ENCODE measurements at places on chromosomes 7 and 10. TPM values are rescaled to one million over a fixed set of nuclear protein-coding genes. Genes with fewer than 3 reads are reported as not detected.
A peak's percentile ranks its signal among the peaks of the same experiment; 100 is the strongest.

The AS3MT gene
- total RNA-seq = 6.2 TPM

The MMP21 gene
- total RNA-seq = not detected

DNA sequence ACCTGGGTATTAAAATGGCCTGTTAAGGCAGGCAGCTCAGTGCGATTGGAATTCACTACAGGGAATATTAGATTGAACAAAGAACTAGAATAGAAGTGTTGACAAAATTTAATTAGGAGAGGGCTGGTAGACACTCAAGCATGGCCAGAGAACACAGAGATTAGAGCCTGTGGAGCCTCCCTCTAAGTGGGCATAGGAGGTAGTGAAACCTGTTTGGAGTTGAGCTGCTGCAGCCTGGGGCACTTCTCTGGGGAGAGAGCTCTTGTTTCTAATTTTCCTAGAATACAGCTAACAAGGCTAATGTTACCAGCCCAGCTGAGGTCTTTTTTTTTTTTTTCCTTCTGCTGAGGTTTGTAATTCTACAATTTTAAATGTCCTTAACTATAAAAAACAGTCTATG lies 46.4 kb downstream of the TMEM168 start:
- H3K36me3 ChIP-seq = no peaks in the 10 kb centered on the region
- no peak overlapping the region for H3K4me3 ChIP-seq
- peaks cover 3% of the 10 kb centered on the region for H3K4me1 ChIP-seq
- DNase-seq = no peak

DNA sequence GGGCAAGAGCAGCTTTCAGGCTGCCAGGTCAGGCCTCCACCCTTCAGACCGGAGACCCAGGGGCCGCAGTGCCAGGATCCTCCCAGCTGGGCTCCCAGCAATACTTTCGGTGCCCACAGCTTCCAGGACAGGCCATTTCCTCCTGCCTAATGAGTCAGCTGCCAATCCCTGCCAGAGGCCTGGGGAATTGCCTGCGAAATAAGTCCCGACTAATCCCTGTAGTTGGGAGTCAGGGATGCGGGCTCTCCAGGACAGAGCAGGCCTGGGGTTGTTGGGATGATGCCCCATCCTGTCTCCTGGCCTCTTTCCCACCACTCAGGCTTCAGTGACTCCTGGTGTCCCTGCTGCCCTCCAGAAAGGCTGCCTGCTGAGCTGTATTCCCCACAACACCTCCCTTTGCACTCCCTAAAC lies 143.5 kb upstream of the UNC5B start:
- H3K27ac ChIP-seq = no peak overlapping the region
- no peaks in the 10 kb centered on the region for H3K4me1 ChIP-seq
- DNase-seq = peak; percentile 95
- no peaks in the 10 kb centered on the region for H3K36me3 ChIP-seq

DNA sequence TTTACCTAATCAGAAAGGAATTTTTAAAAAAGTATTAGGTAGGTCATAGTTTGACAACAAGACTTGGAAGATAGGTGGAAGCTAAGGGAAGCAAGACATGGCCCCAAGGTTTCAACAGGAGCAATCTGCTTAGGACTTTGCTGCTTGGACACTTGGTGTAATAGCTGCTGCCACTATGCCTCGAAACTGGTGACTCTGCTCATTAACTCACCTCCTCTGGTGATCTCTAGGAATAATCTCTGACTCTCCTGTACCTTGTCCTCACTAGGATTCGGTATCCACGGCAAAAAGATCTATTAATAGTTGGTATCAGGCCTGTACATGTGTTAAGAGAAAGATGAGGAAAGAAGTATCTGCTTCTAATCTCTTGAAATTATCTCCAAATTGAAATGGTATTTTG lies 53.1 kb downstream of the PTEN start:
- no peak overlapping the region for H3K4me3 ChIP-seq
- peaks cover 10% of the 10 kb centered on the region for H3K4me1 ChIP-seq
- no peak overlapping the region for H3K27ac ChIP-seq

DNA sequence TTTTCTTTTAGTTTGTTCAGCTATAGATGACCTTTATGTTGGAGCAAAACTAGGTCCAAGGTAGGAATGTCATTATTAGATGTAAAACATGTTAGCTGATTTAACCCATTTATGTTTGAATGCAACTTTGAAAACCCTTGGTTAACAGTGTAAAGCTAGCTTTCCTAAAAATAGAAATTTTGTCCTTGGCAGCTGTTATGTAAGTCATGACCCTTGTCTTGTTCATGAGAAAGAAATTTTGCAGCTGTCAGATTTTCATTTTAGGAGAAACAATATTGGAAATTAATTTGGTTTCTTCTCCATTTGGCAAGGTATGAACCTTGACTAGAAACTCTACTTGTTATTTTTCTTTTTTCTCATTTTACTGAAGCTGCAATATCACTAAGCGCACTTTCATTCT lies 23.9 kb upstream of the CCAR1 start:
- DNase-seq = no peak
- H3K27me3 ChIP-seq = no peaks in the 10 kb centered on the region
- no peak overlapping the region for H3K4me3 ChIP-seq
- no peaks in the 10 kb centered on the region for H3K36me3 ChIP-seq

DNA sequence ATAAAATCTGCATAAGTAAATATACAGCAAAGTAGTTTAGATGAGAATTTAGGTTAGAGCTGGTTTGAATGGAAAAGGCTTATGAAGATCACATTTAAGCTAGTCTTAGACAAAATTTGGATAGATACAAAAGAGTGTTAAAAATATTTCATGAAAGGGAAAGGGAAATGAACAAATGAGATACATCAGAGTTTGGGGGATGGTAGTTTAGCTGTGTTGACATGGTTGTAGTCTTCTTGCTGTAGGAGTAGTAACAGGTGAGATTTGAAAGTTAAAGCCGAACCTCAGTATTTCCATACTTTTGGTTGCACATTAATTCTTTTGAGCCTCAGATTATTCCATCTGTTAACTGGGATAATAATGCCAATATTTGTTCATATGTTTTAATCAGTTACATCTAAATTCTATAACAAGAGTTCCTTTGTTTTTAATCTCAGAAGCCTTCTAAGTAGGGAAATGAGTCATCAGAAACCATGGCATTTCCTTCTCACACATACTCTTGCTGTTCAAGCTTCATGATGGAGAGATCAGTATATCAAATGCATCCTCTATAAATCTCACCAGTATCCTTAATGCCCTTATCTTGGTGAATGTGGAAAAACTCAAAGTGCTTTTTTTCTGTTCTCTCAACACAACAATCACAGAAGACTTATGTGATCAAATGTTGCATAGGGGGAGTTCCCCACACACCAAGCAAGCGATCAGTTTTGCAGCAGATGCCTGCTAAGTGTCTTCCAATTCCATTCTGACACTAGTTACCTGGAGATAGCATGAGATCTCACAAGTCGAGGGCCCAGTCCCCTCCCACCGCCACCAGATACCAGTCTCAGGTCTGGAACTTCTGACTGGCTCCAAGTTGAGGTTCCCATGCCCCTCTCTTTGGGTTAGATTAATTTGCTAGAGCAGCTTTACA lies 84.7 kb downstream of the MAPK8 start:
- H3K36me3 ChIP-seq = no peaks in the 10 kb centered on the region
- no peak overlapping the region for H3K27ac ChIP-seq
- peaks cover 10% of the 10 kb centered on the region for H3K4me1 ChIP-seq
- no peak overlapping the region for H3K4me3 ChIP-seq
- no peaks in the 10 kb centered on the region for H3K27me3 ChIP-seq

DNA sequence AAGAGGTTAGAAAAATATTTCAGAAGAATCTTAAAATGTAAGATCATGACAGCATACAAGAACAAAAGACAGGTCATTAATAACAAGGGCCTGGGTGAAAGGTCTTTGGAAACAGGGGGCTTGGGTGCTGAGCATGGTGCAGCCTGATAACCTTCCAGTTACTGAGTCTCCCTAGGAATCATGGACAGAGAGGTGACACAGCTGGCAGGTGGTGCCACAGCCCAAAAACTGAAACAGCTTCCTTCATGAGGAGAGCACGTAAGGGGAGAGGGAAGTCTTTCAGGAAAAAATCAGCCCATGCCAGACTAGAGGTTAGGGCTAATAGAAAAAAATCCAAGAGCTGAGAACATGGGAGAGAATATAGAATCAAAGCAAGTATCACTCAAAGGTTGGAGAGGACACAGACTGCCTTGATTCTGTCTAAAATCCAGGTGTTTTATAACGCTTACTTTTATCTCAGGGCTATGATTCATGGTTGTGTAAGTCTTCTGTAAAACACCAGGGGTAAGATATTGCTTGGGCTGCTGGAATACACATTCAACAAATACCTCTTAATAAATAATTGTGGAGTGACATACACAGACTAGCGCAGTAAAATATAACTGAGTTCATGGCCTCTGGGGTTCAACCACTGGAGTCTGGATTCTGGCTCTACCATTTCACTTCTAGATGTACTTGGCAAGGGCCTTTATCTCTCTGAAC lies 88.1 kb downstream of the SEMA3C start:
- H3K4me3 ChIP-seq = no peak overlapping the region
- H3K4me1 ChIP-seq = peaks cover 50% of the 10 kb centered on the region
- no peak overlapping the region for H3K27ac ChIP-seq
- H3K27me3 ChIP-seq = no peaks in the 10 kb centered on the region

DNA sequence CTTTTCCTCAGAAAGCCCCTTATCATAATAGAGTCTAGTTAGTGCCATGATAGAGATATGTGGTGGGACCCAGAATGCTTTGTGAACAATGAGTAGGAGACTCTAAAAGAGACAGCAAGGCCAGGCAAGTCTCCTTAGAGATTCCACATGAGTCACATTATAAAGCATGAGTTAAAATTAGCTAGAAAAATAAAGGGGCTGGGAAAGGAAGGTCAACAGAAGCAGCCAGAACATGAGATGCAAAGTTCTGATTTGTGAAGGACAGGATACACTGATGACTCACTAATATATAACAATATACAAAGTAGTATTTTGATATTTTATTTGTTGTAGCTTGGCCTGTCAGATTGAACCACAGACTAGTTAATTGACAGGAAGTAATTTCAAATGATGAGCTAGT lies 25.3 kb upstream of the SNX13 start:
- H3K4me1 ChIP-seq = no peaks in the 10 kb centered on the region
- DNase-seq = peak; percentile 48
- H3K4me3 ChIP-seq = no peak overlapping the region
